ENCODE measurements at places on chromosomes 12 and 14. TPM values are rescaled to one million over a fixed set of nuclear protein-coding genes. Genes with fewer than 3 reads are reported as not detected.

The MYF6 gene
- total RNA-seq: not detected

The KRT4 gene
- not detected for total RNA-seq

The IL26 gene
- total RNA-seq: not detected

The BDKRB1 gene
- total RNA-seq: not detected

The ARHGAP9 gene
- total RNA-seq: 0.18 TPM

The KRT80 gene
- total RNA-seq: 0.25 TPM

The PTHLH gene
- 1.6 TPM for total RNA-seq

The OR6C1 gene
- total RNA-seq: not detected

The OAS3 gene
- total RNA-seq: 3.9 TPM

The RESF1 gene
- 46.4 TPM for total RNA-seq

The OR4E1 gene
- not detected for total RNA-seq

The CD63 gene
- 6,536 TPM for total RNA-seq

The GYS2 gene
- total RNA-seq: not detected

The PPFIA2 gene
- total RNA-seq: 0.74 TPM

The CBLN3 gene
- total RNA-seq: 5.9 TPM

The CCDC197 gene
- total RNA-seq: not detected
